Progenitor cell of endocrine pancreas (in vitro differentiated cells): ENCODE measurements at places on chromosomes 16 and 17. TPM values are rescaled to one million over a fixed set of nuclear protein-coding genes. Genes with fewer than 3 reads are reported as not detected.

Gene CCDC144A
- total RNA-seq: 0.89 and 1.2 TPM in 2 replicates

Gene OTOA
- total RNA-seq: 0.07 and 0.13 TPM in 2 replicates

Gene TMED6
- total RNA-seq: 2.6 and 3.6 TPM in 2 replicates

Gene MAF
- total RNA-seq: 15.5 and 17.3 TPM in 2 replicates

Gene KRT24
- total RNA-seq: not detected in 2 replicates

- peaks cover 3% of the 10 kb centered on the region for H3K27me3 ChIP-seq
- no peak for DNase-seq
- no peaks in the 10 kb centered on the region for H3K4me1 ChIP-seq
Measured at GRCh38 chr16:5016967-5017677, 16.6 kb downstream of the NAGPA start.

- peaks cover 3% of the 10 kb centered on the region for H3K4me1 ChIP-seq
- no peaks in the 10 kb centered on the region for H3K36me3 ChIP-seq
- peaks cover 96% of the 10 kb centered on the region for H3K27me3 ChIP-seq
- no peak overlapping the region for H3K4me3 ChIP-seq
- no peak for DNase-seq
Measured at GRCh38 chr16:56643080-56643778, 4.8 kb downstream of the MT1A start.

GRCh38 chr16:8554881-8555280 lies 35.4 kb downstream of the TMEM114 start:
- H3K4me3 ChIP-seq: no peak overlapping the region
- no peak for DNase-seq
- H3K27ac ChIP-seq: no peak overlapping the region
- no peaks in the 10 kb centered on the region for H3K36me3 ChIP-seq

- H3K27me3 ChIP-seq: peaks cover 17% of the 10 kb centered on the region
- DNase-seq: no peak
- H3K27ac ChIP-seq: no peak overlapping the region
- H3K4me1 ChIP-seq: peaks cover 2% of the 10 kb centered on the region
- H3K4me3 ChIP-seq: no peak overlapping the region
Measured at GRCh38 chr16:11452298-11452697, 107.0 kb downstream of the RMI2 start.

- no peak overlapping the region for H3K27ac ChIP-seq
- no peaks in the 10 kb centered on the region for H3K4me1 ChIP-seq
- no peaks in the 10 kb centered on the region for H3K36me3 ChIP-seq
- no peak for DNase-seq
- no peak overlapping the region for H3K4me3 ChIP-seq
Measured at GRCh38 chr17:79463421-79464317, 147.2 kb downstream of the RBFOX3 start.

GRCh38 chr17:7888184-7888920 lies at the start of gene CHD3:
TSS of gene CHD3 (plus strand) at chr17:7888789. CDS start at chr17:7889001, 212 bp downstream.
- no peak for DNase-seq
- no peaks in the 10 kb centered on the region for H3K27me3 ChIP-seq
- H3K4me1 ChIP-seq: peaks cover 3% of the 10 kb centered on the region
- peaks cover 11% of the 10 kb centered on the region for H3K36me3 ChIP-seq
- no peak within 1 kb of the TSS for H3K27ac ChIP-seq
- no peak within 1 kb of the TSS for H3K4me3 ChIP-seq

GRCh38 chr16:14172200-14172809 lies 101.2 kb downstream of the MRTFB start:
- no peak overlapping the region for H3K4me3 ChIP-seq
- DNase-seq: no peak
- no peak overlapping the region for H3K27ac ChIP-seq

GRCh38 chr17:49766918-49767530 lies 3.1 kb upstream of the FAM117A start:
- H3K4me3 ChIP-seq: no peak overlapping the region
- H3K4me1 ChIP-seq: peaks cover 9% of the 10 kb centered on the region

DNA sequence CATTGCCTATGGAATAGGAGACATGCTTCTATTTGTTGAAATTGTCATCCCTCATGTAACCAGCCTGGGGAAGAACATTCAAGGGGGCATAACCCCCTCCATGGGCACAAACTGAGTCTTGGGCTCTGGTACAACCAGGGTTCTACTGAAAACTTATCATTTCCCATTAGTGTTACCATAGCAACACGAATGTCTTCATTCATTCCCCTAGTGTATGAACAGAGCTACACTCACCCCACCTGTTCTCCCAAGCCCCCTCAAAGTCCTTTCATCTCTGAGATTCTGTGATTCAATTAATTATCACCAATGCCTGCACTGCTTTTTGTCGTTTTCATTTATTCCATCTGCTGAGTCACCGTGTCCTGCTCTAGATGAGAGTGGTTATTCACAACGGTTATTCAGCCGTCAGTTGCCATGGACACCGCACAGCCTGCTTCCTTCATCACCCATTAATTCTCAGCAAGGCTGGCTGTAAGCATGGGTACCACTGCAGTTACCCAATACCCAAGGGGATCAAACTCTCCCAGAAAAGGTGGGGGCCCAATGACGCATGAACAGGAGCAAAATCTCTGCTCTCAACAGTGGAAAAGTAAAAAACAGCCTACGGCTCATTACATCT lies 1.6 kb upstream of the GAST start:
- no peak for DNase-seq
- peaks cover 6% of the 10 kb centered on the region for H3K4me1 ChIP-seq
- H3K27me3 ChIP-seq: peaks cover 1% of the 10 kb centered on the region
- no peak overlapping the region for H3K4me3 ChIP-seq
- no peak overlapping the region for H3K27ac ChIP-seq

- peak; percentile 52 for DNase-seq
- H3K4me1 ChIP-seq: peaks cover 10% of the 10 kb centered on the region
- no peak overlapping the region for H3K4me3 ChIP-seq
- H3K36me3 ChIP-seq: no peaks in the 10 kb centered on the region
Measured at GRCh38 chr16:10509534-10510025, 70.8 kb downstream of the EMP2 start.

DNA sequence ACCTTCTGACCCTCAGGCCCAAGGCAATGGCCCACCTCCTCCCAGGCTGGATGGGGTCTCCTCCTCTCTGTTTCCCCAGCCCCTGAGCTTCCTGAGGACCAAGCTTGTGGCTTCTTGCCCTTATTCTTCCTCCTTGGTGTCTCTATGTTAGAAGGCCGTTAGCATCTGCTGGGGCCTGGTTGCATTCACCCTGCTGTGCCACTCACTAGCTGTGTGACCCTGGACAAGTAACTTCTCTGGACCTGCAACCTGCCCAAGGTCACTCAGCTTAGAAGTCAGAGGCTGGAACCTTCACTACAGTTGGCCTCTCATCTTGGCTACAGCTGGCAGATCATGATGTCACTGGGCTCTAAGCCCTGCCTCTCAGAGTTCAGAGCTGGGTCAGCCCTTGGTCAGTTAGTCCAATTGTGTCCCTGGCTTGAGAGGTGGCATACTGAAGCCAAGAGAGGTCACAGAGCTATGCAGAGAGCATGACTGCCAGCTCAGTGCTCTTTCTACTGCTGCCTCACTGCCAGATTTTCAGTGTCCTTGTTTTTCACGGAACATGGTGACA lies 3.0 kb downstream of the MT2A start:
- H3K4me3 ChIP-seq: no peak overlapping the region
- no peak overlapping the region for H3K27ac ChIP-seq
- no peaks in the 10 kb centered on the region for H3K36me3 ChIP-seq
- no peak for DNase-seq
